ENCODE measurements at places on chromosomes 16 and 17.
A peak's percentile ranks its signal among the peaks of the same experiment; 100 is the strongest.

DNA sequence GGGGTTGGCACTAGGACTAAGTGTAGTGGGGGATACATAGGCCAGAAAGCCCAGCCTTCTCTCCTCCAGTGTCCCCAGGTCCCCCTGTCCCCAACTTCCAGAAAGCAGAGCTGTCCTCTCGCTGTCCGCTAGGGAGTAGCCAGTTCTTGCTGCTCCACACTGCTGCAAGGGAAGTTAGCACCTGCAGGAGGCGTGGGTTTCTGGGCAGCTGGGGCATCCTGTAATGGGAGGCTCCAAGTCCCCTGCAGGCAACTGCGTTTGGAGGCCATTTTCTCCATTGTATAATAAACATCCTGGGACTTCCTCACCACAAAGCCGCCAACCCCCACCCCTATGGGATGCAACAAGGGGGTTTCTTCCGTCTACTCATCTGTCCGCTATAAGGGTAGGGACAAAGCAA is 1.7 kb downstream of the RPRML start:
- DNase-seq = peak; percentile 64

DNA sequence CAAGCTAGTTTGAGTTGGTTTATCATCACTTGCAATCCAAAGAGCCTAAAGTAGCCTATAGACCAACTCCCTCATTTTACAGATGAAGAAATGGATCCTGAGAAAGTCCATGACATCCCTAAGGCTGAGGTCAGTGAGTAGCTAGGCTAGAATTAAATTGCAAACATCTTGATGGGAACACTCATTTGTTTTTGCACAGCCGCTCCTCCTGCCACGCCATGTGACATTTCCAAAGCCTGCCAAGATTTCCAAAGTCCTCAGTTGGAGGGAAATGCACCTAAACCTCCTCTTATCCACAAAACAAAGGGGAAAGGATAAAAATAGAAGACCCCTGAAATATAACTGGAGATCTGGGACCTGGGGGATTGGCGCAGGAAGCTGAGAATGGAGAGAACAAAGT is 15.0 kb downstream of the TMEM92 start:
- no peak for DNase-seq

- DNase-seq = no peak
These were observed 64.2 kb upstream of the CACNG3 start for GRCh38 chr16:24191876-24192402.

- no peak for DNase-seq
These were observed 460.4 kb downstream of the SLC39A11 start for GRCh38 chr17:72631949-72632684.

DNA sequence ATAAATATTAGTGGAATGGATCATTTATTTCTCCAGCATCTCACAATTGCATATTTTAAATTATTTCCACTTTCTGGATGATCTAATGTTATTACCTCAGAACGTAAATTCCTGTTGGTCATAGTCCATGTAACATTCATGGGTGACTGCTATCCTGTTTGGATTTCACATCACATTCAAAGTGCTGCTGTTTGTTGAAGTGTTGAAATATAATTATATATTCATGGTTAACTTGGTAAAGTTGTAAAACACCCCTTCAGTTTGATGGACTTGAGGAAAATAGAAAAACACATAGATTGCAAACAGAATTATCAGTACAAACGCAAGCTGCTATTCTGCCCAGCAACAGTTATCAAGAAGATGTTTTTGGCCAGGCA is 59.6 kb downstream of the TANGO6 start:
- no peak for DNase-seq

DNA sequence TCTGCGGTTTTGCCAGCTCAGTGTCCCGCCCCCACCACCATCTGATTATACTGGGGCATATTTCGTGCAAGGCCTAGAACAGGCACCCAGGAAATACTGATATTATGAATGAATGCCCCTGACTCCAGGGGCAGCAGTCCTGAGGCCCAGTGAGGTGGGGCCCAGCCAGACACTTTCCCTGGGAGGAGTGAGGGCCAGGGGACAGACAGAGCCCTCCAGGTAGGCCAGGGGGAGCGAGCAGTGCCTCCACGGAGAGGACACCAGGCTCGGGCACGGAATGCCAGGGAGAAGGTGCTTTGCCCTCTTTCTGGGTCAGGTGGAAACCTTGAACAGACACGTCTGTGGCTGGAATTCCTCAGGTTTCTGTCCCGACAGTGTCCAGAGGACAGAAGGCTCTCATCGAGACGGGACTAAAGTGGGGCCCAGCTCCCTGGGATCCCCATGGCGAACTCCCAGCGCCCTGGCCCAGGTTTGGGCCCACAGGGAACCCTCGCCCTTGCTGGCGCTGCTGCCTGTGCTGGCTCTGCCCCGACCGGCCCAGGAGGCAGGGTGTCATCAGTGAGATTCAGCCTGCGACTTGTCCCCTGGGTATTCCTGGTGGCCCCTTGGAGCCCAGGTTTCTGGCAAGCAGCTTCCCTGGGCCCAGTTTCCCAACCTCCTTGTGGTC is 4.3 kb downstream of the KATNB1 start:
- no peak for DNase-seq

DNA sequence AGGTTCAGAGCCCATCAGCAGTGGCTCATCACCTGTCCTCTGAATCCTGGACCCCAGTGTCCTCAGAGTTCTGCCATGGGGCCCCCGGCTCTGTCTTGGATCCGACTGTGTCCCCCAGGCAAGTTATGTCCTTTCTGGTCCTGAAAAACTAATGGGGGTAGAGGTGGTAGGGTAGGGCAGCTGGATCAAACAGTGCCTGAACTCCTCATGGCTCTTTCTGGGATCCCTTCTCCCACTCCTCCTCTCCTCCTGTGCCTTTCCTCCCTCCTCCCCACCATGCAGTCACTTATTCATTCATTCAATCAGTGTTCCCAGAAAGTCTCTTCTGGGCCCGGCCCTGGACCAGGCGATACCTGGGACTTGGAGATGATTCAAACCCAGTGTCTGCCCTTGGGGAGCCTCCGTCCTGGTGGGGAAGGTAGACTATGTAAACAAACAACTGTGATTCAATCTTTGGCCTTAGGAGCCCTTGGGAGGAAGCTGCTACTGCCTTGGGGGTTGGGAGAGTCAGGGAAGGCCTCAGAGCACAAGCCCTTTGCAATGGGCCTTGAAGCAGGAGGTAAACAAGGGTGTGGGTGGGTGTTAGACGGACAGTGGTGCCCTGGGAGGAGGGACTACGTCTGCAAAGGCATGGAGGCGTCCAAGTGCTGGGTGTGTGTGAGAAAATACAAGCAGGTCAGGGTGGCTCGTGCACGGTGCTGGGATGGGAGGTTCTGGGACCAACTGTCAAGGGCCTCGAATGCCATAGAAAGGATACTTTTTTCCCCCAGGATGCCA is 6.4 kb upstream of the FAM83G start:
- DNase-seq = no peak

- DNase-seq = no peak
These were observed 25.0 kb downstream of the MRC2 start for GRCh38 chr17:62652251-62653001.

Measured in K562 (cell line).